ENCODE measurements at places on chromosomes 2 and 18.
A peak's percentile ranks its signal among the peaks of the same experiment; 100 is the strongest.

DNA sequence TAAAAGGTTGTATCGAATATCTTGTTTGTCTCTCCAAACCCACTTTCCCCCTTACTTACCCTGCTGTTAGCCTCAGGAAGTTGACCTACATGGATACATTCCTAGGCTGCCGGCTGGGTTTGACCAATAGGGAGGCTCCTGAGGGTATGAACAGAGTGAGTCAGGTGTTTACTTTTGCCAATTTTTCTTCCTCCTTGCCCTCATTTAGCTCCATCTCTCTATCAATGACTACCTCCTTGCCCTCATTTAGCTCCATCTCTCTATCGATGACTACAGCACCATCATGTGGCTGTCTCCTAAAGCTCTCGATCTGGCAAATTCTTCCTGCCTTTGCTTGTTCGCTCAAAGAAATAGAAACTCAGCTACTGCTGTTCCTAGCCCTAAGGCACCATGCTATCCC, 571.9 kb upstream of the CRIM1 start:
- DNase-seq = no peak

DNA sequence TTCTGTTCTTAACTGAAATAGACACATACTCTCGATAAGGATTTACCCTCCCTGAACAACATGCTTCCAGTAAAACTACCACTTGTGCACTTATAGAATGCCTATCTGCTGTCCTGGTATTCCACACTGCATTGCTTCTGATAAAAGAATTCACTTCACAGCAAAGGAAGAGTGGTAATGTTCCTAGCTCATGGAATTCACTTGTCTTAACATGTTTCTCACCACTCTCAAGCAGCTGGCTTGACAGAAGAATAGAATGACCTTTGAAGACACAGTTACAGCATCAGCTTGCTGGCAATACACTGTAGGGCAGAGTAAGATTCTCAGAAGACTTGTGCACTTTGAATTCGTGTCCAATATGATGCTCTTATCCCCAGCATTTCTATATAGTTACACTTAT, 524.1 kb upstream of the CNTNAP5 start:
- no peak for DNase-seq

- DNase-seq = no peak
These were observed 112.0 kb downstream of the ZBTB7C start for GRCh38 chr18:48297139-48297538.

DNA sequence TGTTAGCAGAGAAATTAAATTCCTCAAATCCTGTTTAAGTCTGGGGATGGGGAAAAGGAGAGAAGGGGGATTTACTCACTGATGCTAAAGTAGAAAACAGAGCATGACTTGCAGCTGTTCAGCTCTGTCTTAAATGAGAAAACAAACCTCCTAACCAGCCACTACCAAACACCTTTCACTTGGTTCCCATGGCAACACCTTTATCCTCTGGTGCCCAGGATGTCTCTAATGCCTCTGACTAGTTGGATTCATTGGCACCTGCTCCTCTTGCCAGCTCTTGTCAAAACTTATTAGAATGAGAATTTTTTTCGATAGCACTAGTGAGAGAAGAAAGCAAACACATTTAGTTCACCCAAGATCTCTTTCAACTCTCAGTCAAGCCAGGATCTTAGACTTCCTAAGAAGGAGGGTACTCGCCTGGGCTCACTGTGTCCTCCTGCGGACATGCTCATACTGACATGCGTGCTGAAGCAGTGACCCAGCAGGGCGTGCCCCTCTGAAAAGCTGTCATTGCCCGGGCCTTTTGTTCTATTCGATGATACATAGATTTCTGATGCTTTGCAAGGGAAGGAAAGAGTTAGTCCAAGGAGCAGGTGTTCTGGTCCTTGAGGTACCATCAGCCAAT, 656.0 kb upstream of the CELF4 start:
- DNase-seq = no peak

GRCh38 chr2:136212426-136213378, 94.8 kb upstream of the CXCR4 start:
- no peak for DNase-seq

- no peak for DNase-seq
These were observed 107.1 kb downstream of the TSHZ1 start for GRCh38 chr18:75317703-75318102.

DNA sequence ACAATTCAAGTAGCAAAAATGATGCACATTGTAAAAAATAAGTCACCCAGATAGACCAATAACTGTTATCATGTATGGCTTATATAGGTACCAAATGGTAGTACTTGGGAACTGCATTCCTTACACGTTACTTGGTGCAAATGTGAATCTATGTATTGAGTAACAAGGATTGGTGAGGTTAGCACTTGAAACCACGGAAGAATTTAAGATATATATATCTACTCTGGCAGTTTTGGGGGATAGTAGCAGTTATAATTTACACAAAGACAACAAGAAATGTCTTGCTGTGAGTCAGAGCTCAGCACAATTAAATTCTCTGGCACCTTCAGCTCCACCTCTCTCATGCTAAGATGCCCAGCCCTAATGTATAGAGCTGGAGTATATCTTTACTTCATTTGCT, 359.4 kb upstream of the RAB12 start:
- DNase-seq = peak; percentile 23

- peak; percentile 61 for DNase-seq
These were observed 117.6 kb downstream of the CAMKMT start for GRCh38 chr2:44479127-44479887.

DNA sequence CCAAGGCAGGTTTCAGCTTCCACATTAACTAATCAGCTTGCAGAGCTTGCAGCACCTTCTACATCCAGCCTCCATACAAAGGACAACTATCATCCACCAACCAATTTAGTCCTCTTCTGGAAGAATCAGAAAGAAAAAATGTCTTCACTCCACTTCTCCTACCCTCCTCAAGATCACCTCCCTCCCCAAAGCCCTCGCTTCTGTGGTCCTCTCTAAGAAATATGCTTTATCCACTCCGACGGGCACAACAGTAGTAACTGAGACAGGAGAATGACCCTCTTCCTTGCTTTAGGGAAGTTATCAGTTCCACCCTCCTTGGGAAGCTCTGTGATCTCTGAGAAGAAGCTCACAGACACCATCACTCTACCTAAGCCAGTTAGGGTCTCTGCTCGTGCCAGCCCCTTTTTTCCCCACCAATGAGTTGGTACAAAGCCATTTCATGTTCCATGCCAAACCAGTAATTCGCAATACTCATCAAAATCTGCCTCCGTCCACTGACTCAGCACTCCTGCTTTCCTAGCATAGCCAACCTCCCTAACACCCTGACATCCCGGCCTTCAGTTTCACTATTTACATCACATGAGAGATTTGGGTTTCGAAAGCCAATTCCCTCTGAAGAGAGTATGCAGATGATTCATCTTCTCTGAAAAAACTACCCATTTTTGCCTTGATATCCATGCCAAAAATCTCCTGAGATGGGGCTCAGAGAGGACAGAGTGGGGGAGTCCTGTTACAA, 114.1 kb upstream of the PKDCC start:
- DNase-seq = peak; percentile 74

- DNase-seq = no peak
These were observed 199.5 kb downstream of the OSR1 start for GRCh38 chr2:19158896-19159295.

DNA sequence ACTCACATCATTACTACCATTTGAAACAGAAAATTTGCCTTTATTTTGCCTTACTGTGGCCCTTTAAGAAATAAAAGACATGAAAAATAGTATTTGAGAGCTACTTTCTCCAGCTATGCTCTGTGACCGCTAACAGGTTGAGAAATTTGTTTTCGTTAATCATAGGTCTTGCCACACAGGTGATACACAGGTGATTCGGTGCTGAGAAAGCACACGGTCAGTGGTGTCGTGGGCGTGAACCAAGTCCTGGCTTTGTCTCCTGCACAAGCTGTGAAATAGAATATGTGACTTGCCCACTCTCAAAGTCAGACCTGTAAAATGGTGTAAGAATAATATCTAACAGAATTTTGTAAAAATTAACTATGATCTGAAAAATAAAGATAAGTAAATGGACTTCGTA, 155.3 kb upstream of the SLC39A10 start:
- DNase-seq = no peak

DNA sequence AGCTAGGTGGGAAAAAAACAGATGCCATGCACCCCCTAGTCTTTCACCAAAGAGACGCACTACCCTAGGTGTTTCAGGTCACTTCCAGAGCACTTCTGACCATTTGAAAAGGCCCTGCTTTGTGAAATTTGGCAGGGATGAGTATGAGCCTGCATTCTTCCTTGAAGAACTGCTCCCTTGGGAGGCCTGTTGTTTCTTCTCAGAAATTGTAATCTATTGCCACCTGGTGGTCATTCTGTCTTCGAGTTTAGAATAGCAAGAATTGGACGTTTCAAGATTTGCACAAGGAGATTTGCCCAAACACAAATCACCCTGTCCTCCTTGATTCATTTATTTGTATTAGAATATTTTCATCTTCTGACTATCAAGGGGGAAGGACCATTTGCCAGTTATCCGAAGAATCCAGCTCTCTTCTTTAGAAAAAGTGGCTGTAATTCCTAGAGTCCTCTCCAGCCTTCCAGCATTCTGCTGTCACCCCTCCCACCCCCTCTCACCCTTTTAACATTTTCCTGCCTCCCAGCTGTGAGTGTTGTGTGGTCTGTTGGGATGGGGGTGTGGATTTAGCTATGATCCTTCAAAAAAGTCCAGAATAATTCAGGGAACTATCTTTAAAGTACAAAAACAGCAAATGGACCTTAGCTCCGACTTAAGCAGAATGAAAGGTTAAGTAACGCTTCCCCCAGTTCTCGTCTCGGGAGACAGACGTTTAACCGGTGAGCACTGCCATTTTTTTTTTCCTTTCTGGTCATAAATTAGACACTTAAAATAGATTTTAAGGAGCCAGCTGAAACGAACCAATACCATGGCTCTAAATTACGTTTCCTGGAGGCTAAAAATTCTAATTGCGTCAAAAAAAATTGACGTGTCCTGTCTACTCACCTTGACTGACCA, 3.7 kb upstream of the GAD1 start:
- peak; percentile 53 for DNase-seq

DNA sequence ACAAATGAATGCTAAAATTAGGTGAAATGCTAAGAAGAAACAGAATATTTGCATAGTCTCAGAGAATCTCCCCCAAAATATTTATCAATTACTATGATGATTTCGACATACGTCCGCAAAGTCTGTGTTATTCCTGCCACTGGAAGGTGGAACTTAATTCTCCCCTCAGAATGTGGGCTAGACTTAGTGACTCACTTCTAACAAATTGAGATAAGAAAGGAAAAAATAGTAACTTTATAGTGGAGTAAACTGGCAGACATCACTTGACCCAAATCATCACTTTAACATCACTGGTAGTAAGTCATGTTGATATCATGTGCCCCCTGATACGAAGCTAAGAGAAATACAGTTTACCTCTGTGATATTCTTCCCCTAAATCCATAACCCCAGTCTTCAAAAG, 23.5 kb downstream of the HADHB start:
- no peak for DNase-seq

GRCh38 chr2:30422444-30423040, 24.5 kb upstream of the LCLAT1 start:
- no peak for DNase-seq

DNA sequence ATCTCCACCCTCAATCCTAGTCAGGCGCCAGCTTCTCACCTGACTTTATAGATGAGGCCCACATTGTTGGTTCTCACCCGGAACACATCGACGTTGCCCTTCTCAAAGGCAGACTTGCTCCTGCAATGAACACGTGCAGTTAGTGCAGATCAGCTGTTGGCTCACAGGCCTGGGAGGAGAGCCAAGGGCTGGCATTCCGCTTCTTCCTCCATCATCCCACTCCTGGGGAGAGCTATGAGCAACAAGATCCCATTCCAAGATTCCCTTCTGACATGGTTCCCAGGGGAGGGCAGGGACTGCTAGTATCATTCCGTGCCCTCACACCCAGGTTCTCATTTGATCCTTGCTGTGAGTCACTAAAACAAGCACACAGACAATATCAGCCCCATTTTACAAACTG, 15.1 kb downstream of the LOXHD1 start:
- DNase-seq = no peak

DNA sequence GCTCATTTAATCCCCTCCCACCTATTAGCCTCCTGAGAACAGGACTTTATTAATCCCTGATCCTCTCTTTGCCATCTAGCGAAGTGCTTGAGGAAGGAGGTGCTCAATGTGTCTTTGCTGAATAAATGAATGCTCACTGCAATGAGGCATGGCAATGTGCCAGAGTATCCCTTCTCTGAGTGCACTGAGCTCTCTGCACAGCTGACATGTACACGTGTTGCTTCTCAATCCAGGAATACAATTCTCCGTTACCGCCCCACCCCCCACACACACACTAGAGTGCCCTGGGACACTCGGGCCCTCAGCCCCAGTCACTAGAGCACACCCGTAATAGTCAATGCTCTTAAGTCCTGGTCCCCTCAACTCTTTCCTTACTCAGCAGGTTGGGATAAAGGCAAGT, 41.4 kb downstream of the FAM178B start:
- DNase-seq = no peak

DNA sequence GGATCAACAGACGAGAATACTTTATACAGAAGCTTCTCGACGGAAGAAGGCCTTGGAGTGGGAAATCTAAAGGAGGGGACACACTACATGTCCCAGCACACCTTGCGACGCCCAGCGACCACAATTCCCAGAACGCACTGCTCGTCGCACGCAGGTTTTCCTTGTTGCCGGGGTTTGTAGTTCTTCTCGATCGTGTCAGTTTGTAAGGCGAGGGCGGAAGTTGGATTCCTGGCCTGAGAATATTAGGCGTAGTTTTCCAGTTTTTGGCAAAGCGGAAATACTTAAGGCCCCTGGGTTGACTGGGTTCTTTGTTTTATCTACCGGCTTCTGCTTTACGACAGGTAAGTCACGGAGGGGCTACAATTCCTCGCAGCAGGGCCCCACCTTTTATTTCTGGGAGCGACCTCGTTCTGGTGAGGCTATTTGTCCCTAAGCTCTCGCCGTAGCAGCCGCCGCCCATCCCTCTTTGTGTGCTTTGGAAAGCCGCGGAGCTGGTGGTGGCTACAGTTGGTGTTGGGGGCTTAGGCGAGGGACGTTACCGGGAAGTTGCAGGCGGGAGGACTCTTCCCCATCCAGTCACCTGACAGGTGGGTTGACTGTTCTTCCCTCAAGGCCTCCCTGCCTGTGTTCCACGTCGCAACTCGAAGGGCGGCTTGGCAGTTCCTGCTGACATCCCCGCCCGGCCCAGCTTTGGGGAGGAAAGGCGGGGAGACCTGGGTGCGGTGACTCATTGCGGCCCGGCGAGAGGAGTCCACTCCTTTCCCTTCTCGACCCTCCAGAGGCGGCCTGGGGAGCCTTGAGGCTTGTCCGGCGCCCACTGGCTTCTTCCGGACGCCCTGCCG, at the start of gene DYNC1I2:
DYNC1I2 (plus strand) TSS at position 183 of the 842 bp plus-strand sequence. CDS start 2,687 bp downstream, outside the sequence.
- peak; percentile 79 for DNase-seq
